ENCODE measurements at places on chromosomes 3 and 15.
A peak's percentile ranks its signal among the peaks of the same experiment; 100 is the strongest.

- peak; percentile 95 for DNase-seq
Measured at GRCh38 chr3:44885618-44886017, 11.2 kb downstream of the TGM4 start.

GRCh38 chr15:58021332-58022230 is 43.9 kb downstream of the ALDH1A2 start:
- DNase-seq = no peak

- no peak for DNase-seq
Measured at GRCh38 chr3:76554707-76555106, 485.2 kb upstream of the ROBO2 start.

GRCh38 chr15:23913635-23914034 is 226.5 kb upstream of the NDN start:
- DNase-seq = no peak

DNA sequence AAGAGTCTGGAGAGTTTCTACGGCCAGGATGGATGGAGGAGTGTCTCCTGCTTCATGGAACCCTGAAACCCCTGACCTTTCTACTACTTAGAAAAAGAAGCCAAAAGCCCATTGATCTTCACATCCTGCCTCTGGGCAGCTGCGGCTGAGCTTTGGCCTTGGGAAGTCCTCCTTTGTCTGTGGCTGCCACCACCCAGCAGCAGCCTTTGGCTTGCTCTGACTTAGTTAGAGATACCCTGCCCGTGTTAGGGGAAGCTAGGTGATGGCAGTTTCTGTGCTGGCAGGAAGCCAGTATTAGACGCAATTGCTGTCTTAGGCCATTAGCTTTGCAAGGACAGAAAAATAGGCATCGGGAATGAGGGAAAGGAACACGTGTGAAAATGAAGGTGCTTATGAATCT is 18.8 kb downstream of the APH1B start:
- no peak for DNase-seq

DNA sequence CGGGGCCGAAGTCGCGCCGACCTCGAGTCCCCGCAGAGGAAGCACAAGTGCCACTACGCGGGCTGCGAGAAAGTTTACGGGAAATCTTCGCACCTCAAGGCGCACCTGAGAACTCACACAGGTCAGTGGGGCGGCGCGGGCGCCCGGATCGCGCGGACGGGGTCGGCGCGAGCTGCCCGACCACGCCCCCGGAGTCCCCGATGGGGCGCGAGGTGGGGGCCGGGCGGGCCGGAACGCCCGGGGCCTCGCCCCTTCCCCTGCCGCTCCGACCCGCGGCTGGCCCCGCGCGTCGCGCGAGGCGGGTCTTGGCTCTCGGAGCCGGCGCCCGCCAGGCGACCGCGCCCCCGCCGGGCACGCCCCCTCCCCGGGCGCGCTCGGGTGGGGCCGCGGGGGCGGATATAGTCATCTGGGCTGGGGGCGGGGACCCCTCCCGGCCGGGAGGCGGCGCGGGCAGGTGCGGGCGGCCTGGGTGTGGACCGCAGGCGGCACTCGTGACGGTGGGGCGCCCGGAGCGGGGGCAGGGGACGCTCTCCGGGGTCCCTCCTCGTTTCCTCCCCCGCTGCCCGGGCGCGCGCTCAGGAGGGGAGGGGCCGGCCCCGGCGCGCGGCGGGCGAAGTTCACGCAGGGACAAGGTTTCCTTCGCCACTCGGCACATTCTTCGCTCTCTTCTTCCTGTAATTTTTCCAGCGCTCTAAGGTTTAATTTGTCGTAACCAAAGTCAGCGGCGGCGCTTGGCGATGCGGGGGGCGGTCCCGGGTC is 1.2 kb downstream of the KLF13 start:
- DNase-seq = peak; percentile 73

- DNase-seq = peak; percentile 19
Measured at GRCh38 chr3:58824777-58825176, 158.2 kb upstream of the FAM3D start.
